ENCODE measurements at places on chromosomes 6 and 20.

GRCh38 chr6:108921547-108922361, 73.5 kb downstream of the ARMC2 start:
- DNase-seq = peak; percentile 28

- DNase-seq = no peak
These were observed 8.9 kb downstream of the TREM1 start for GRCh38 chr6:41277605-41278004.

DNA sequence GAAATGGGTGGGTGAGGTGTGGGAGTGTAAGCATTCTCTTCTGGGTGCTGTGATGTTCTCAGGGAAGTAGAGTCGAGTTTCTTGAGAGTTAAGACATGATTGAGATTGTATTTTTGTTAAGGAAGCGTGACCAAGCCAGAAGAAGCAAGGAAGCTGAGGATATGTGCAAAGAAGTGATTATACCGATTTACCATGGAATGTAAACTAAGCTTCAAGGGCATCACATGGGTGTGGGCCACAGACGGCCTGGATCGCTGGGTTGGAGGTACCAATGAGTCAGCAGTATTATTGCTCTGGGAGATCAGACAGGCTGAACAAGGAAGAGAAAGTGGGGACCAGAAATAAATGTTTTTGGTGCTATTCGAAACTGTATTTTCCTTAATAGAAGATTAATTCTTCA, 184.1 kb upstream of the GMDS start:
- DNase-seq = no peak

GRCh38 chr6:50520326-50521266, 192.7 kb upstream of the TFAP2D start:
- no peak for DNase-seq

GRCh38 chr6:47669684-47670513, 28.5 kb upstream of the ADGRF4 start:
- no peak for DNase-seq

DNA sequence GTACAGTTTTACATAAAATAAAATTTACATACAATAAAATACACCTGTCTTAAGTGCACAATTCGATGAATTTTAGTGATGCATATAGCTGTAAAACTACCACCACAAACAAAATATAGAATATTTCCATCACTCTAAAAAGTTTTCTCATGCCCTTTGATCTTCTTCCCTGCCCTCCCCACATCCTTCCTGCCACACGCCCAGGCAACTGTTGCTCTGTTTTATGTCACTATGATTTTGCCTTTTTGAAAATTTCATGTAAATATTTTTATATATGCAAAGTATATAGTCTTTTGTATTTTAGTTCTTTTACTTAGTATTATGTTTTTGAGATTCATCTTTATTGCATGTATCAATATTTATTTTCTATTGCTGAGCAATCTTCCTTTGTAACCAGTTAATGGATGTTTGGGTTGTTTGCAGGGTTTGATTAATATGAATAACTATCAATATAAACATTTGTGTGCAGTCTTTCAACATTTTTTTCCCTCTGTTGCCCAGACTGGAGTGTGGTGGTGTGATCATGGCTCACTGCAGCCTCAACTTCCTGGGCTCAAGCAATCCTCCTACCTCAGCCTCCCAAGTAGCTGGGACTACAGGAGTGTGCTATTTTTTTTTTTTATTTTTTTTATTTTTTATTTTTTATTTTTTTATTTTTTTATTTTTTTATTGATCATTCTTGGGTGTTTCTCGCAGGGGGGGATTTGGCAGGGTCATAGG, 23.8 kb upstream of the SAMHD1 start:
- DNase-seq = peak; percentile 82

DNA sequence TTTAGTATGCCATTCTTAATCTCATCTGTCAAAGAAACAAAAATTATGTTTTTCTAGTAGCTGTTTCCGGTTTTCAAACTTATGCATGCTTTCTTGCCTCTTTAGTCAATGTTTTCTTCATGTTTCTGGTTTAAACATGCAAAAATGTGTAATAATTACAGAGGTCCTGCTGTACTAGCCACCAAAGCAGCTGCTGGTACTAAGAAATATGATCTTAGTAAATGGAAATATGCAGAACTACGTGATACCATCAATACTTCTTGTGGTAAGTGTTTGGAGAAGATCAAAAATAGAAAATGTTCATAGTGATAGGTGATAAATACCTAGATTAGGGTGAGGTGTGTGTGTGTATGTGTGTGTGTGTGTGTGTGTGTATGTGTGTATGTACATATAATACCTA, 158.4 kb downstream of the MYO6 start:
- DNase-seq = no peak
